ENCODE measurements at places on chromosomes 2 and 18.
A peak's percentile ranks its signal among the peaks of the same experiment; 100 is the strongest.

GRCh38 chr2:214130114-214130513 lies 280.7 kb upstream of the VWC2L start:
- DNase-seq, result no peak

- no peak for DNase-seq
Observed at GRCh38 chr18:2049986-2050385, 521.3 kb downstream of the METTL4 start.

GRCh38 chr2:78035804-78036203 lies 513.6 kb upstream of the LRRTM4 start:
- DNase-seq, result no peak

GRCh38 chr2:101401906-101402305 lies 14.6 kb upstream of the CREG2 start:
- no peak for DNase-seq

DNA sequence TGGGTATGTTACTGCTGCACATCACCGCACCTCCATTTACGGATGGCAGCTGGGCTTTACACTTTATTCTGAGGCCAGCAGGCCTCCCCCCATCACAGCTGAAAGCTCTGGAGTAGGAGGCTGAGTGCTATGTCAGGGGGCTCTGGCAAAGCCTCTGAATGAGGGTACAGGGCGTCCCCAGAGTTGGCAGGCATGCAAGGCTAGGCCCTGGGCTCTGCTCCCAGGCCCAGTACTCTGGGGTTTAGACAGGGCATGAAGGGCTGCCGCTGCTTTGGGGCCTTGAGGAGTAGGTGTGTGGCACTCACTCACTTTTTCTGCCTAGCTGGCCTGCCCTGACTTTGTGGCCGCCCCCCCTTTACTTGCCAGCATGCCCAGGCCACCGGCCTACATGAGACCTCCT lies 90.8 kb downstream of the WDSUB1 start:
- no peak for DNase-seq

- no peak for DNase-seq
Observed at GRCh38 chr2:48733067-48733503, 22.4 kb downstream of the LHCGR start.

DNA sequence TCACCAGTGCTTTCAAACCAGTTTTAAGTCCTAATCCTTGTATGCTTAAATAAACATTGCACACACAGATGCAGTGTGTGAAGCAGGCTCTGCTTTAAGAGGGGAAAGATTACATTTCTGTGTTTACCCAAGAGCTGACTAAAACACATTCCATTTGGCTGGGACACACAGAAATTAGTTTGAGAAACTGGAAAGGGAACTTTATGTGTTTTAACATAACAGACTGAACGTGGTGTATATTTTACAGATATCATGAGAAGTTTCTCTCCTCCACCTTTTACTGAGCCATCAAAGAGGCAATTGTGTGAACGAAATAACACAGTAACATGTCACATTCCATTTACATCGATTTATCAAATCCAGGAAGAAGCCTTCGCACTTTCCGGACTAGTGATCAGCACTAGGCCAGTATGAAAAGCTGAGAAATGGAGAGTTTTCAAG lies 121.8 kb downstream of the MAIP1 start:
- no peak for DNase-seq

- no peak for DNase-seq
Observed at GRCh38 chr2:236892721-236893120, 193.0 kb upstream of the COPS8 start.

- DNase-seq, result no peak
Observed at GRCh38 chr2:5661362-5661761, 30.8 kb upstream of the SOX11 start.

GRCh38 chr2:61538920-61539520 lies 864 bp upstream of the XPO1 start:
- peak; percentile 25 for DNase-seq

DNA sequence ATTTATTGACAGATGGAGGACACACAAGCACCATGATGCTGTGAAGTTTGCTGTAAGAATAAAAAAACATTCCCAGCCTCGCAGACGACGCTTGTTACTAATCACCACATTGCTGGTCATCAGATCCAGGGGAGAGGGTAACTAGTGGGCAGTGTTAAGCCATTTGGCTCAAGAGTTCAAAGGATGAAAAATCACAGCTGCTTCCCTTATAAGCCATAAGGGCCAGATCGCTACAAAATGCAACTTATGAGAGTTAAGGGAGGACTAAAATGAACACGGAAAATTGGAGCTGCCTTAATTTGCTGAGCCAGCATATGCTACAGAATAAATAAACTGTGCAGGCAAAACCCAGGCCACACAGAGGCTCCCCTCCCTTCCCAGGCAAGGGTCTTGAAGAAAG lies 522.6 kb downstream of the TDRD15 start:
- no peak for DNase-seq

GRCh38 chr2:46647766-46648742 lies 168.7 kb downstream of the TMEM247 start:
- peak; percentile 78 for DNase-seq
